ENCODE measurements at places on chromosomes 12 and 14.

DNA sequence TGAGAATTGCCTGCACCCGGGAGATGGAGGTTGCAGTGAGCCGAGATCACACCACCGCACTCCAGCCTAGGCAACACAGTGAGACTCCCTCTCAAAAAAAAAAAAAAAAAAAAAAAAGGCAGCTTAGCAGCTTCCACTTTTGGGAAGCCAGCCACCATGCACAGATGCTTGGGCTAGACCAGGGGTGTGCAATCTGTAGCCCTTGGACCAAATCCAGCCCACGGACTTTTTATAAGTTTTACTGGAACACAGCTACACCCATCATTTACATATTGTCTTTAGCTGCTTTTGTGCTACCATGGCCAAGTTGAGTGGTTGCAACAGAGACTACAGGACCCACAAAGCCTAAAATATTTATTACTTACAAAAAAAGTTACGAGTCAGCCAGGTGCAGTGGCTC is 6.7 kb downstream of the CIT start:
- DNase-seq: no peak

DNA sequence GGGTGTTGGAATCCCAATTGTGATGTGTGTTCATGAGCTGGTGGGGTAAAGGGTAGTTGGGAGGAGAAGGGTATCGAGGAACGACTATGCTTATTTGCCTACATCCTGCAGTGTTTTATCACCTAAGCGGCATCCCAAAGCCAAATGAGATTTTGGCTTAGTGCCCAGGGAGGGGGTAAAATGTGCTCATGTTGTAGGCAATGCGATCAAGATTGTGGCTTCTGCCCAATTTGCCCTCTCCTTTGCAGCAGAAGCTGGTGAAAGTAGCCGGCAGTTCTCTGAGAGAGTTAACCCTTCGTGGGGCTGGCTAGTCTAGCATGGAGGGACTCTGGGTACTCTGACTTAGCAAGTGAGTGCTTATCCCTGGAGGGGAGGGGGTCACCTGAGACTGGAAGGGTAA is 753 bp downstream of the RPH3A start:
- no peak for DNase-seq

DNA sequence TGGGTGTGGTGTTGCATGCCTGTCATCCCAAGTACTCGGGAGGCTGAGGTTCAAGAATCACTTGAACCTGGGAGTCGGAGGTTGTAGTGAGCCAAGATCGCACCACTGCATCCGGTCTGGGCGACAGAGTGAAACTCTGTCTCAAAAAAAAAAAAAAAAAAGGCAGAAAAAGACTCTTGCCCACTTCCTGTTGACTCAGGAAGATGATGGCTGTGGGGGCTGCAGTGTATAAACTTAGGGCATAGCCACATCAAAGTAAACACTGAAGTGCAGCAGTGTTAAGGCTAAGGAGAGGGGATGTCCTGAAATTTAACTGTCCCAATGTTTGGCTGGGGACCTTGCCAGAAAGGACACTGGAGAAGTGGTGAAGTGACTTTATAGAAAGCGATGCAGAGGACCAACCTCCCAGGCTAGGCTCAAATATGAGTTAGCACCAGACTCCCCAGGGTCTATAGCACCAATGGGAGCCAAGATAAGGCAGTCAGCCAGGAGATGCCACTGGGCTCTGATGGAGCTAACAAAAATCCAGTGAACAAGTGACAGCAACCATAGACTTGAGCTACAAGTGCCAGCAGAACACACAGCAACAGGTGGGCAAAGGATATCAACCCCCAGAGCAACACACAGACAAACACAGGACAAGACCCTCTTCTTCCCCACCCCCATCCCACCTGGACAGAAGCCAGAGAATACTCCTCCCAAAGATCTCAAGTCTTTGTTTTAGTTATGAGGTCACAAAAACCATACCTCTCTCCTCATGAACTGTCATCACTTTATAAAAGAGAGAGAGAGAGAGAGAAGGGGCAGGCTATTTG is 28.0 kb downstream of the NELL2 start:
- DNase-seq: no peak

DNA sequence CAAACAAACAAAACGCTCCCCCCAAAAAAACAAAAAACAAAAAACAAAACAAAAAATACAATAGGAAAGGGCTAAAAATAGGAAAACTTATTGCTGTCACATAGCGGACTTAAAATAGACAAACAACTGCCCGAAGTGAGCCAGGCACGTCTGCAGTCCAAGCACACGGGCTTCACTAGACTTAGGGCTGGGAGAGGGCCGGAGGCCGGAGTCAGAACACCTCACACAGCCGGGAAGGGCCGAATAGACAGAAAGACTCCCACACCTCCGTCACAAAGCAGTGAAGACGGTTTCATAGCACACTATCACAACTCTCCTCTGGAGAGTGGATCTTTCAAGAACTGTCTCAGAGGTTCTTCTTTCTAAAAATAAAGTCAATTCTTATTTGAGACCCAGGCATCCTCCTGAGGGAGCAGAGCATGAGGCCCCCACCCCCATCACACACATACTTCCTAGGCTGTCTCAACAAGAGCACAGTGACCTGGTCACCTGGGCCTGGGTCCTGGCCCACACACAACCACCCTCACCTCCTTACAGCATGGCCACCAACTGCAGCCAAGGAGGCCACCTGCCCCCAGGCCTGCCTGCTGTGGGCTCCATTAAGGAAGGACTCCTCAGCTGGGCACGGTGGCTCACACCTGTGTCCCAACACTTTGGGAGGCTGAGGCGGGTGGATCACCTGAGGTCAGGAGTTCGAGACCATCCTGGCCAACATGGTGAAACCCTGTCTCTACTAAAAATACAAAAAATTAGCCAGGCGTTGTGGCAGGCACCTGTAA is 6.7 kb downstream of the BAG5 start:
- DNase-seq: no peak

- no peak for DNase-seq
Measured at GRCh38 chr14:92460541-92460915, 53.1 kb upstream of the RIN3 start.

GRCh38 chr14:46344327-46344937 is 307.1 kb downstream of the RPL10L start:
- DNase-seq: peak; percentile 7

GRCh38 chr14:77343662-77344061 is 22.8 kb downstream of the GSTZ1 start:
- peak; percentile 41 for DNase-seq

DNA sequence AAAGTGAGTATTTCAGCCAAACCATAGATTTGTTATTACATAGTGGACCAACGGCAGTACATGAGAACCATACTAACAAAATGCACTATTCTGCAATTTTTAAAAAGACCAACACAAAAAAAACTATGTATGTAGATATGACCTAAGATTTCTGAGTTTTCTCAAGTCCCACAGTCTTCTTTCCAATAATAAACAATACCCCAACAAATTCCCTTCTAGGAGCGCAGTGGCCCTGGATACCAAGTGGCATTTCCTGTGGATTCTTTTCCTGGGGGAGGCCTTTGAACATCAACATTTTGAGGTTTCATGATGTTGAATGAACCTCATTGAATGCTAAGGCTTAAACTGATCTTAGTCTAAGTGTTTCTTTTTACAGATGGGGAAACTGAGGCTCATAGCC is 210.5 kb downstream of the BCAT1 start:
- no peak for DNase-seq

- no peak for DNase-seq
Measured at GRCh38 chr12:123055281-123055766, 74.8 kb downstream of the ARL6IP4 start.

GRCh38 chr12:1618489-1618888 is 10.5 kb upstream of the WNT5B start:
- DNase-seq: no peak

- no peak for DNase-seq
Measured at GRCh38 chr14:92659765-92660561, 88.5 kb downstream of the LGMN start.

- DNase-seq: no peak
Measured at GRCh38 chr12:112238441-112238840, 113.1 kb downstream of the TRAFD1 start.

- peak; percentile 89 for DNase-seq
Measured at GRCh38 chr12:54217774-54218241, 29.0 kb upstream of the SMUG1 start.

- DNase-seq: no peak
Measured at GRCh38 chr12:94753036-94753679, 102.8 kb upstream of the TMCC3 start.

DNA sequence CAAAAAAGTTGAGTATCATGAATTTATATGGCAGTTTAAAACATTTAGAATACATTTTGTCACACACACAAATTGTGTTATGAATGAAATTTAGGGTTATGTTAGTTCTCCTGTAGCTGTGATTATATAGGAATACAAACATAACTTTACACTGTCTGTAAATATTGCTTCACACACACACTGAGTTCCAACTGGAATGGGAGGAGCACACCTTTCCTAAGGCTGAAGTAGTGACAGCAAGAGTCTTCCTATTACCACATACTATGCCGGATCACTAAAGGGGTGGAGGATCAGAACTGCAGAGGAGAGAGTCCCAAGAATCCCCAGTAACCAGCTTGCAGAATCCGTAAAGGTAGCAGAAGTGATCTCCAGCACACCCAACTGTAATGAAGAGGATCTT is 63.7 kb downstream of the DNAI7 start:
- DNase-seq: no peak

- DNase-seq: no peak
Measured at GRCh38 chr12:9027161-9028059, 38.1 kb downstream of the KLRG1 start.

GRCh38 chr14:87312169-87312893 is 680.7 kb downstream of the GALC start:
- DNase-seq: no peak

DNA sequence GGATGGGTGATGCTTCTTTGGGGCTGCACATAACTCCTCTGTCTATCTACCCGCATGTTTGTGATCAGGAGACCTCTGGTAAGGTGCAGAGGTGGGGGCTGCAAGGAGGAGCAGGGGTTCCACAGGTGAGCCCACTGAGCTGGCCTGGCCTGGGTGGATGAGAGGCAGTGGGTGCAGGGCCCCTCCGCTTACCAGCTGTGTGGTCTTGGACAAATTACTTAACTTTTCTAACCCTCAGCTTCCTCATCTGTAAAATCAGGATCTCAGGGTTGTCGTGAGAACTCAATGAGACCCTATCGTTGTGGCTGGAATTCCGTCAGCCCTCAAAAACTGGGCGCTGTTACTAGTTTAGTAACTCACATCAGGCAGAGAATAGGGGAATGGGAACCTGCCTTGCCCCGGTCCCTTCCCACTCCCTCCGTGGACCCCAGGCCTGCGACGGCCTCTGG is 7.5 kb downstream of the PTPN6 start:
- no peak for DNase-seq

DNA sequence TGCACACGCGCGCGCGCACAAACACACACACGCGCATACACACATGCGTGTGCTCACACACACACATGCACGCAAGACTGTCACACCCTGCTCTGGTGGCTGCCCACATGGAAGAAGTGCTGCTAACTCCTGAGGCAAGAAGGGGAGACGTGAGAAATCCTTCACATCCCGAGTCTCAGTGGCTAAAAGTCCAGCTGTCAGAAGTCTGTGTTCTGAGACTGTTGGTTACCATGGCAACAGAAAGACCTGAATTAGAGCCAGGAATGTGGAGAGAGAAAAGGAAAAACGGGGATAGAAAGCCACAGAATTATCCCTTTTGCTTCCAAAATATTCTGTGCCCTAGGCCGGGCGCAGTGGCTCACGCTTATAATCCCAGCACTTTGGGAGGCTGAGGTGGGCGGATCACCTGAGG is 71.2 kb downstream of the PPFIBP1 start:
- DNase-seq: no peak

- no peak for DNase-seq
Measured at GRCh38 chr12:116143909-116144308, 133.6 kb downstream of the MED13L start.

GRCh38 chr14:106039400-106039799 is 513.0 kb downstream of the TMEM121 start:
- DNase-seq: peak; percentile 72

- no peak for DNase-seq
Measured at GRCh38 chr14:84520711-84521338, 1009.1 kb upstream of the FLRT2 start.

GRCh38 chr12:58767496-58767895 is 152.8 kb downstream of the LRIG3 start:
- DNase-seq: no peak

- no peak for DNase-seq
Measured at GRCh38 chr14:53355581-53356112, 202.5 kb upstream of the DDHD1 start.

GRCh38 chr14:79424462-79424861 is 786.8 kb downstream of the DIO2 start:
- DNase-seq: no peak

DNA sequence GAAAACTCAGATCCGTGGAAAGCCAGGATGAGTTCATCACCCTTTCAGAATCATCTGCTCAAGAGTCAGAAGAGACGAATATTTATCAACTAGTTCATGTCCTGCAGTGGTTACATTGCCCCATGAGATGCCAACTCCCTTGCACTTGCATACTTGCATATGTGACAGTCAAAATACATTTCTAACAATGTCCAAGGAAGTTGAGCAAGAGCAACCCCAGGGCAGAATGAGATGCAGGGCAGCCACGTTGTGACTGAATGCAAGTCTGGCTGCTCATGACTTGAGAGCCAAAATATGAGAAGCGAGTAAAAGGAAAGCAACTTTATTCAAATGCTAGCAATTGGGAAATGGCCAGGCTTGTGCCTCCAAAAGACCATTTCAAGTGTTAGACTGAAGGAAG is 23.6 kb upstream of the UTP20 start:
- no peak for DNase-seq

DNA sequence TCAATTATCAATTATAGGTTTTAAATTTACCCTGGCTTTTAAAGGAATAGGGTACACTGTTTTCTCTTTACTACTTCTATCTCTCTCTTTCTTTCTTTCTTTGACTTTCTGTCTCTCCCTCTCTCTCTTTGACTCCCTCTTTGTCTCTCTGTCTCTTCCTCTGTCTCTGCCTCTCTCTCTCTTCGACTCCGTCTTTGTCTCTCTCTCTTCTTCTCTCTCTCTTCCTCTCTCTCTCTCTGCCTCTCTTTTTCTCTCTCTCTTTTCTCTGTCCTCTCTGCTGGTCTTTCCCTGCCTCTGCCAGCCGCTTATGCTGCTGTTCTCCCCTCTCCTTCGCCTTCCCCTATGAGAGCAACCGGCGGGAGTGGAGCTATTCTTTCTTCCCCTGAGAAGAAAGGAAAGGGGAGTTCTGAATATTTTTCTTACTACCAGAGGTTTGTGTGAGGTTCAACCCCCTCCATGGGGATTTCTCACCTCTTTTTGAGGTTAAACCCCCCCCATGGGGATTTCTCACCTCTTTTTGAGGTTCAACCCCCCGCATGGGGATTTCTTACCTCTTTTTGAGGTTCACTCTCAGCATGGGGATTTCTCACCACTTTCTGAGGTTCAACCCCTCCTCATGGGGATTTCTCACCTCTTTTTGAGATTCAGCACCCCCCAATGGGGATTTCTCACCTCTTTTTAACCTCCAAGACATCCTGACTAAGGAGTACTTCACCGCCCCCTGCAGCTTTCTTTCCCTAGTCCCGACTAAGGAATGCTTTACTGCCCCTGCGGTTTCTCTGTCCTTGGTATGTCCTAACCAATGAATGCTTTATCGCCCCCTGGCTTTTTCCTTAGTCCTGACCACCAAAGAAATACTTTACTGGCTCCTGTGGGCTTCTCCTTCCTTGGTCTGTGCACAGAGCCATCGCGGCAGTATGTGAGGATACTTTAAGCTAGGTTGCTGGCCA is 27.4 kb upstream of the DDHD1 start:
- no peak for DNase-seq
